ENCODE measurements at places on chromosomes 12 and 14. TPM values are rescaled to one million over a fixed set of nuclear protein-coding genes. Genes with fewer than 3 reads are reported as not detected.
A peak's percentile ranks its signal among the peaks of the same experiment; 100 is the strongest.

Gene DPY19L2
- total RNA-seq, result 3.5 TPM

Gene CCDC177
- not detected for total RNA-seq

Gene EIF2B2
- 118 TPM for total RNA-seq

Gene UNC119B
- total RNA-seq, result 16.6 TPM

DNA sequence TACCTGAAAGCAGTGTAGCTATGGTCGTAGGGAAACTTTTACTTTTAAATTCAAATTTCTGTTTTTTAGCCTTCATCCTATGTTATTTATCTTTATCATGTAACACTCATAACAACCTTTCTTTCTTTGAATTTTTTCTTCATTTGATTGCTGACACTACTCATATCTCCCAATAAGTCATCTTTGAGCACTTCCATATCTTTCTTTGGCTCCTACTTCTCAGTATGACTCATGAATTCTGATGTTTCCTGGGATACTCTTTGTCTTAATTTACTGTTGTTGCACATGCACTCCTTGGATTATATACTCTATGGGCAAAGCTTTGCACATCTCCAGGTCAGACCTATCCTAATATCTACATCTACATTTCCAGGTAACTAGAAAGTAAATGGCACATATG lies 18.1 kb upstream of the IAPP start:
- no peak for DNase-seq

- DNase-seq, result no peak
Measured at GRCh38 chr12:70469221-70469820, 103.2 kb downstream of the KCNMB4 start.

DNA sequence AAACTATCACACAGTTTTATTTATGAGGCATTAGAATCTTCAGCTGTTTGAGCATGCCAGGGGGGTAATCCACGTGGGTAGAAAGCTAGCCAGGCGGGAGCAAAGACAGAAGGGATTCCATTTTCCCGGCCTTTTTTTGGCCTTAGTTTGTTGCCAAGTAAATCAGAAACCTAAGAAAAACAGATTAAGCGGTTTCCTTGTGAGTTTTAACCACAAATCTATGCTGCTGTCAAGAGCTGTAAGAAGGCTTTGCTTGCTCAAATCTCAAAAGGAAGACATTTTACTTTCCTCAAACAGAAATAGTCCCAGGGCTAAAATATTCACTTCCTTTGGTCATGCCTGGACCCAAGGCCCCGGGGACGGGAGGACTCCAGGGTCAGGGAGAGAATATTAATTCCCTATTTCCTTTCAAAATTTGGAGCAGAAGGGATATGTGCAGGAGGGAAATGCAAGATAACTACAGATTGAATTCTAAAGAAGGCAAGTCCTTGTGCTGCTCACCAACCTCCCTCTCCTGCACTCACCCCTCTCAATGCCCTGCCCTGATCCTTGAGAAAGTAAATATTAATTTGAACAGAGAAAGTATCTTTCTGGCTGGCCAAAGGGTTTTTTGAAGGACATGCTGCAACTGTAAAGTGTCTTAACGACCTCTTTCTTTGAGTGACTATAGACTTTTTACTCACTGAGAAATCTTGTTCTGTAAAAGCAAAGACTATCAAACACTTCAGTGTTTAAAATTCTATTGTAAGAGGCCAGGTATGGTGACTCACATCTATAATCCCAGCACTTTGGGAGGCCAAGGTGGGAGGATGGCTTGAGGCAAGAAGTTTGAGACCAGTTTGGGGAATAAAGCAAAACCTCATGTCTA lies 75.7 kb downstream of the HSD17B6 start:
- no peak for DNase-seq

DNA sequence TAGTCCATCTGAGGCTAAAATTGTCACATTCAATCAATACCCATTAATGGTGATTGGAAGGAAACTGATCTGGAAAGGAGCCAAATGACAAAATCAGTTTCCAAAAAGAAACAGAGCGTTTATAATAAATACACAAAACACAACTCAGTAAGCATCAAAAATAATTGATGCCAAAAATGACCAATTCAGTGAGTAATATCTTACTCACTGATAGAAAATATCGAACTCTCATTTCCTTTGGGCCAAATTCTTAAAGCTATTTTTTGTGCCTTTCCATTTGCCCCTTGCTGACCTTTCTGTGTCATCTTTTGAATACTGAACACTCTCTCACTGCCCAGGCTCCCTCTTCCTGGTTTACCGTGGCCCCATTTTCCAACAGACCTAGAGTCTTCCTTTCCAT lies 22.5 kb upstream of the ATP2B1 start:
- DNase-seq, result no peak

DNA sequence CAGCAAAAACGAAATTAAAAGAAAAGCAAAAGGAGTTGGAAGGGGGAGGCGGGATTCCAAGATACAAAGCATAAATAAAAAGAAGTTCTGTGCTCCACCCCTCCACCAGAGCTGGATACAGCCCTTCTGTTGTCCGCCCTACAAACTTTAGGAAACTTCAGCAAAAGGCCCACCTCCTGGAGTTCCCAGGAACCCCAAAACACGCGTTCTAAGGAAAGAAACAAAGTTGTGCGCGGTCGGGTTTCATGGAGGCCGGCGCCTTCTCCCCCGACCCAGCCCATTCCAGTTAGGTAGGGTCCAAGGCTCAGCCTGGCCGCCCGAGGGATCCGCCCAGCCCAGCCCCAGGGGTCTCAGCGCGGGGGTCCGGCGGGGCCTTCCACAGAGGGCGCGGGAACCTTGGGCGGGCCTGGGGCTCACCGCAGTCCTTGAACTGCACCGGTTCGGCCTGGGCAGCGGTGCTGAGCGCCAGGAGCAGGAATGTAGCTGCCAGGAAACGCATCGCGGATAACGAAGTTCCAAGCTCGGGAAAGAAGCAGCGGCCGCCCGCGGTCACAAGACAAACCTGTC lies at the start of gene NPC2:
Gene NPC2, minus strand, starts transcription at position 530 of the 567 bp plus-strand sequence. Its CDS starts 31 bp downstream, at position 499.
- DNase-seq, result no peak

GRCh38 chr12:82527165-82527780 lies 159.4 kb upstream of the TMTC2 start:
- peak; percentile 23 for DNase-seq

DNA sequence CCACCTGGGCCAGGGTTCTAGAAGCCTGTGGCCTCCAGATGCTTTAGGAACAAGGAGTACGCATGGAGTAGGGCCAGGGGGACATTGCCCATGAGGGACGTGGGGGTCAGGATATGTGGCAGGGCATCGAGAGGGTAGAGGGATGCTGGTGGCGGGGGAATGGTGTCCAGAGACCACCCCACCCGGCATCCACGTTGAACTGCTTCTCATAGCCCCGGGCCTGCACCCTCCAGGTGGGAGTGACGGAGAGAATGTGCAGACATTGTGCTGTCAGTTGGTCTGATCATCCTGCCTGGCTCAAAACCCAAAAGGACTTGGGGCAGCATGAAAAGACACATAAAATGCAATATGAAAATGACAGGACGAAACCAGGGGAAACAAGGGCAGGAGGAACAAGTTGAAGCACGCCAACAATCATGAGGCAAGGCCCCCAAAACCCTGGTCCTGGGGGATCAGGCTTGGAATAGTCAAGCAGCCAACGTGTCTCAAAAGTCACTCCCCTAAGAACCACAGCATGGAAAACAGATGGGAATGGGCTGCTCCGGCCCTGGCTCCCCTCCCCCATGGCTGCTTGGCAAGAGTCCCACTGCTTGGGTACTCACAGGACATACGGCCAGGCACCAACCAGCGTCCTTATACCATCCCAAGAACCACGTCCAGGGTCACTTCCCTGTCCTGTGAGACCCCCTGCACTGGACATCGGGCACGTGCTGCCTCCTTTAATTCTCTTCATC lies 117.9 kb downstream of the DICER1 start:
- DNase-seq, result no peak

DNA sequence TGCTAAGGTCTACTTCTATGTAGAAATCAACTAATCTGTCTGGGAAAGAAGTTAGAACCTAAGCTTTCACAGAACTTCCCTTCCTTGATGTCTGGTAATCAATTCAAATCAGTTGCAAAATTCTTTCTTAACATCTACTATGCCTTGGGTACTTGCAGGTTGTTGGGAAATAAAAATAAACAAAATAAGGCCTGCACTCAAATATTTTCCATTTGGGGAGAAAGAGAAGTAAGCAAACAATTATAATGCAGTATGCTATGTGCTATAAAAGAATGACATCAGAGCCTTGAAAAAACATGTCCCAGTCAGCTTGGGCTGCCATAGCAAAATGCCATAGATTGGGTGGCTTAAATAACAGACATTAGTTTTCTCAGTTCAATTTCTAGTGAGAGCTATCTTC lies 425.9 kb upstream of the DCN start:
- no peak for DNase-seq
